Myocyte (in vitro differentiated cells): ENCODE measurements at places on chromosomes 3 and 15. TPM values are rescaled to one million over a fixed set of nuclear protein-coding genes. Genes with fewer than 3 reads are reported as not detected.

- no peak for DNase-seq
These were observed 232.2 kb downstream of the VPS13C start for GRCh38 chr15:61828008-61828407.

DNA sequence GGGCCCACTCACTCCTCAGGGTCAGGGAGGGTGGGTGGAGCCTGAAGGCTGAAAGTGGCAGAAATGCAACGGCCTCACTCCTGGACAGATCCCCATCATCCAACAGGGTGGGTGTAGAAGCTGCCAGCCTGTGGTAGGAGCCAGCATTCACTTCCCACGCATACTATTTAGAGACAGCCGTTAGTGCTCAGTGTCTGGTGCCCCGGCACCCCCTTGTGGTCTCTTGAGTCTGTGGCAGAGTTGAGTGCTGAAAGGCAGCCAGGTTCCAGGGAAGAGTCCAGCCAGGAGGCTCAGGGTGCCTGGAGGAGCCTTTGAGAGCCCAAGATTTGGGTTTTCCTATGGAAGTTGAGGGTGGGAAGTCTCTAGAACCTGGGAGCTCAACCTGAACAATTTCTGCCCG, 2.1 kb upstream of the GNAT1 start:
- peak; percentile 90 for DNase-seq

CHL1 gene
- under 0.01 TPM in 1 of 2 replicates, not detected in the other for total RNA-seq

GRCh38 chr3:13014755-13015285, 58.4 kb downstream of the IQSEC1 start:
- no peak for DNase-seq

DNA sequence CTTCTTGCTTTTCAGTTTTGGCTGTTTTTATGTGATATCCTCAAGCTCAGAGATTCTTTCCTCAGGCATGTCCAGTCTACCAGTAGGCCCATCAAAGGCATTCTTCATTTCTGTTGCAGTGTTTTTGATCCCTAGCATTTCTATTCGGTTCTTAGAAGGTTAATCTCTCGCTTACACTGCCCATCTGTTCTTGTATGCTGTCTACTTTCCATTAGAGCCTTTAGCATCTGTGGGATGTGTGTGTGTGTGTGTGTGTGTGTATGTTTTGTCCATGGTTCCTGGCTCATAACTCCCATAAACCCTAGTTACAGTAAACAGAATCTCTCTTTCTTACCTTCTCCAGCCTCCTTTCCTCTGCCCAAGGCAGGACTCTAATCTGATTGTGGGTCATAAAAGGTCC, 5.1 kb upstream of the SLC22A13 start:
- no peak for DNase-seq

DNA sequence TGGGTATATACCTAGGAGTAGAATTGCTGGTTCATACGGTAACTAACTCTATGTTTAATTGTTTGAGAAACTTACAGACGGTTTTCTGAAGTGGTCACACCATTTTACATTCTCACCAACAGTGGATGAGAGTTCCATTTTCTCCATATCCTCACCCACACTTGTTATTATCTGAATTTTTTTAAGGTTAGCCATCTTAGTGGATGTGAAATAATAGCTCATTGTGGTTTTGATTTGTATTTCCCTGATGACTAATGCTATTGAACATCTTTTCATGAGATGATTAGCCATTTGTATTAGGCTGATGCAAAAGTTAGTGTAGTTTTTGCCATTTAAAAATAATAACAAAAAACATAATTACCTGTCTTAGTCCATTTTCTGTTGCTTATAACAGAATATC, 18.6 kb downstream of the CSTA start:
- no peak for DNase-seq

DNA sequence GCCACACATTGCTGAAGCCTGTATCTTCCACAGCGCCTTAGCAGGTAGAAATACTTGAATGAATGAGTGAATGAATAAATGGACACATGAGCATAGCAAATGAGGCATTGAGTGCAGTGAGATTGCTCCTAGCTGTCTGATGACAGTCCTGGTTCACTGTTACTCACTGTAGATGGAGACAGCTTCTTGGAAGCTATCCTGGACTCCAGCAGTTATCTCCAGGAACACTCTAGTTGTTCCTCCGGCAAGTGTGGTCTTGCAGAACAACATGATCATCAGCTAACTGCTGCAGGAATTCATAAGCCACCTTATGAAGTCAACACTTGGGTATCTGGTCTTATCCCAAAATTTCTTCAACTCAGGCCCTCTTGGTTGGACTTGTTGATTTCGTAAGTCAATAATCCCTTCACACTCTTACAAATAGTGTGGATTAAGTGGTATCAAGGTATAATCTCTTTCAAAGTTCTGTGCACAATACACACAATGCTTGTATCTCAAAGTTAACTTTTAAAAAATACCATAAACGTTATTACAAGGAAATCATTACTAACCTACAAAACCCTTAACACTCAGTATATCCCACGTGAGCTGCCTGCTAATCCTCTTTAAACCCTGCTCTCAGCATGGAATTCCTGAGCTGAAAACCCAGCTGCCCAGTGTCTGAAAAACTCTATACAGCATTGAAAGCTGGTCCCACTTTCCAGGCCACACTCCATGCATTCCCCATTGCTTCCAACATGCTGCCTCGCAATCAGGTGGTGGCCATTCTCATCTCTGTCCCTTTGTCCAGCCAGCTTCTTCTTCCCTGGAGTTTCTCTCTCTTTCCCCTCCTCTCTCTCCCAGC, 14.4 kb upstream of the ZBTB38 start:
- DNase-seq = no peak

GRCh38 chr3:179921500-179921899, 115.2 kb downstream of the PEX5L start:
- no peak for DNase-seq

GRCh38 chr3:37773911-37774310, 87.8 kb upstream of the CTDSPL start:
- DNase-seq = no peak

DNA sequence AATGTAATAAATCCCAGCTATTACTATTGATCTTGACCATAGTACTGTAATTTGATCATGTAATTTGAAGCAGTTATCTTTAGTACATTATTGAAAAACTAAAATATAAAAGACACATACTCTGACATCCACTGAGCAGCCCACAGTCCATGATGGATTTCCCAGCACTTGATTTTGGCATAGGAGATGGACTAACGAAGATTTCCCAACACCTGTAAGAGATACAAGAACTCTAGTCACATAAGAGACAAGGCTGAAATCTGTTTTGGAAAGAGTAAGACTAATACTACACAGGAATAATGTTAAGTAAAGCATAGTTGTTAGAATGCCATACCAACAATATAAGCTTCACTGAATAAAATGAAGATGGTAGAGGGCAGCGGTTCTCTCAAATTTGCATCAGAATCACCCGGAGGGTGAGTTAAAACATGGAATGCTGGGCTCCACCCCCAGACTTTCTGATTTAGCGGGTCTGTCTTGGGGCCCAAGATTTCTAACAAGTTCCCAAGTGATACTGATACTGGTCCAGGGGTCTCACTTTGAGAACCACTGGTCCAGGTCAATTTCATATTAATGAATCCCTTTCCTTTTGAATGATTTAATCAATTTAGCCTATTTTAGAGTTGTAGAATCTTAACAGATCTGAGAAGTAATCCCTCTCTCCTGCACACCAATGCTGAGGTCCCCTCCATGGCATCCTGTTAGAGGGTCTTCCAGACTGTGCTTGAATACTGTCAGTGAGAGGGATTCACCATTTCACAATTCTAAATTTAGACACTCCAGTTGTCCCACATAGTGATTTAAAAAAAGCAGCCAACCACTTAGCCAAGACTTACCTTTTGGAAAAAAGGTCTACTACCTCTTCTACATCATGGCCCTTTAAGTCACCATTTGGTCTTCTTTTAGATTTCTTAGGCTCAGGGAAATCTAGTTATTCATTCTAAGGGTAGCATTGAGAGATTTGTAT, 11.5 kb downstream of the RABL3 start:
- DNase-seq = no peak

DNA sequence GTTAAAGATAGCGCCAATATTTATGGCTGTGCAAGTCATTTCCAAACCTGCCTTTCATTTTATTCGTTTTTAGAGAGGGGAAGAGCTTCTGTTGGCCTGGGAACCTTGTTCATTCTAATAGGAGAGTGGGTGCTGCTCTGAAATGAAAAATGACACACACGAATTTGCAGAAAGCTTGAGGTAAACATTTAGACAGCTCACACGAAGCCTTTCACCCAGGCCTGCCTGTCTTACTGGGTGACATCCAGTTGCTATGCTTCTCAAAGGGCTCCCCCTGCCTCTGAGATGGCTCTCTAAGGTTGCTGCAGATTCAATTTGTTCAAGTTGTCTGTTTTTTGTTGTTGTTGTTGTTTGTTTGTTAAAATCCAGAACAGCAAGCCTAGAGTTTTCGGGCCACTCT, 18.2 kb downstream of the PEX5L start:
- no peak for DNase-seq

DNA sequence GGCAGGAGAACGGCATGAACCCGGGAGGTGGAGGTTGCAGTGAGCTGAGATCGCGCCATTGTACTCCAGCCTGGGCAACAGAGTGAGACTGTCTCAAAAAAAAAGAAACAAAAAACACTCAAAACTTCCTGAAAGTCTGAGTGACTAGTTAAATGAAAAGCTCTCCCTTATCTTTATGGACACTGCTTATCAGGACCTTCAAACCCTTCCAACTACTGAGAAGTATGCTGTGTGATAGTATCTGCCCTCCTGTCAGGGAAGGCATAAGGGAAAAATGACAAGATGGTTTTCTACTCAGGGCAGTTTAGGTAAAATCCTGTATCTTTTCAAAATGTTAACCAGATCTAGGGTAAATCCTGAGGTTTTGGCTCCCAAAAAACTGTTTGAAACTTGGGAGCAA, 21.8 kb downstream of the EMC7 start:
- DNase-seq = no peak

MESP1 gene
- total RNA-seq = 0.75 and 1.0 TPM in 2 replicates

SCG5 gene
- total RNA-seq = 1.3 and 2.3 TPM in 2 replicates

DNA sequence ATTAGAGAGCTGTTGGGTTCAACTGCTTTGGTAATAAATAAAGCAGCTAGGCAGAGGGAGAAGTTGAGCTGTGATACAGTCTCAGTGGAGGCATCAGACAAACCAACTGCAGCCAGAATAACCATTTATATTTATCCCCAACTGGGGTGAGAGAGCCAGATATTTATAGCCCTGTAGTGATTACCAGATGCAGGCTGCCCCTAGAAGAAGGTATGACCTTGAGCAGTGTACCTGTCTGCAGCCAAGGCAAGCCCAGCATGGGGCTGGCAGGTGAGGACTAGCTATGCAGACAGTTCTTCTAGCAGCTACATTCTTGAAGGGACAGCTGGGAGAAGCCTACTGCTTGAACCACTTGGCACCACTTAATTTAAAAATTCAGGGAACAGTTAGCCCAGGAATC, 144.4 kb upstream of the EPHA3 start:
- peak; percentile 67 for DNase-seq

GRCh38 chr15:77208241-77208640, 137.3 kb upstream of the TSPAN3 start:
- DNase-seq = no peak

CADPS gene
- total RNA-seq = not detected in 2 replicates

DNA sequence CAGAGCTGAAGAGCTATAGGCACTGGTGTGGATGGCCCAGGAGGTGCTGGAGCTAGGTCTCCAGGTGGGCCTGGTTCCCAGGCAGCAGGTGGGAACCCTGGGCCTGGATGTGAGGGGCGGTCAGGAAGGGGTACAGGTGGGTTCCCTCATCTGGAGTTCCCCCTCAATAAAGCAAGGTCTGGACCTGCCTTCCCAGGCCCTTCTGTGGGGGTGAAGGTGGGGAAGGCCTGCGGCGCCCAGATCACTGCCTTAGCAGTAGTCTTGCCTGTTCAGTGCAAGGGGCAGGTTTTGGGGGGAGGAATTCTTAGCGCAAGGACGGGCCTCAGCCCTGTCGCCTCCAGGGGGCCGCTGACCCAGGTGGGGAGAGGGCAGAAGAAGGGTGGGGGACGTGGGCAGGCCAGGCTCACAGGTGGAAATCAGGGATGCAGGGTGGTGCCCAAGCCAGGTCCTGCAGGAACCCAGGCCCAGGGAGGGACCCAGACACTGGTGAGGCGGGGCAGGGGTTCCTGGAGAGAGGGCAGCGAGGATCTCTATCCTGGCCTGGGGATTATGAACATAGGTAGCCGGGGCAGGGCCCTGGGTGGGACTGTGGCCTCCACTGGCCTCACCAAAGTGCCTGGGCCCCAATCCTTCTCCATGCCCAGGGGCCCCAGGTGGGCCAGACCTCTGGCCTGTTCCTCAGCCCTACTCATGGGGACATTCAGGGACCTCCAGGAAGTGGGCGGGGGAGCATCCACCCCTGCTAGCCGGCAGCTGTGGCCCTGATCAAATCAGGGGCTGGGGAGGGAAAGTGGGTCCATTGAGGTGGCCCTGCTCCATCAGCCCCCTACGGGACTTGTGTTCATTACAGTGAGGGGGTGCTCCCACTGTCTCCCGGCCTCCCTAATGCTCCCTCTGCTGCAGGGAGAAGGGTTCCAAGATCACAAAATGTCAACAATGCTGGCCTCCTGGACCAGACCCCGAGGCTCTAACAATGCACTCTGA, 25.3 kb downstream of the HDAC11 start:
- no peak for DNase-seq

DNA sequence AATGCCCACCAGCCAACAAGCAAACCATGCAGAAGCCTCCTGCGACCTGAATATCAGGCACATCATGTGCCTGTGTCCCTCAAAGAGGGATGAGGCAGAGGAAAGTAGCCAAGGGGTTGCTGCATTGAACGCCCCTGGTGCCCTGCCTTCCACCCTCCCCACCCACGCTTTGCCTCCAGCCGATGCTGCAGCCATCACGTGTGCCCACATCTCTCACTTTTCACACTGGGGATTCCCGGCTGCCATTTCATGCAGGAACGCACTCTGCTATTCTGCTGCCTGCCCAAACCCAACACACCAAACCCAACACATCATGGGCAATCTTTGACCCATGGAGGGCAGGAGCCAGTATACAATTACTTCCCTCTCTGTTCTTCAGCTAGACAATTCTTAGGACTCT, 462.2 kb upstream of the PROK2 start:
- DNase-seq = no peak

ITGA11 gene
- total RNA-seq = 29.2 and 33.5 TPM in 2 replicates

- no peak for DNase-seq
These were observed 130.8 kb downstream of the DIPK2A start for GRCh38 chr3:144102421-144102820.

DNA sequence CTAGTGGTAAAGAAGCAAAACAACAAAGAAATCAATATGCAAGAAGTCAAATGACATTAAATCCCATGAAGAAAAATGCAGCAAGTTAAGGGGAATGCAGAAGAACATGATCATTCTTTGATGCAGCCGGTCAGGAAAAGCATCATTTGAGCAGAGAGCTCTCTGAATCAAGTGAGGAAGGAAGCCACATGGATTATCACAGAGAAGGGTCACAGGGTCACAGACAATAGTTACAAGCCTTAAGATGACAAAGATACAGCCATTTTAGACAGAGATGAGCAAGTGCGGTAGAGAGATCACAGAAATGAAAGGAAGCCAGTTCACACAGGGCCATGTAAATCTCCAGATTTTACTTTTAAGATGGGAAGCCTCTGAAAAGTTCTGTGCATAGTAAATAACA, 43.9 kb downstream of the UBE3A start:
- DNase-seq = no peak

GRCh38 chr3:170470063-170471016, 51.7 kb downstream of the CLDN11 start:
- peak; percentile 62 for DNase-seq
